ENCODE measurements at places on chromosomes 13 and 19.

DNA sequence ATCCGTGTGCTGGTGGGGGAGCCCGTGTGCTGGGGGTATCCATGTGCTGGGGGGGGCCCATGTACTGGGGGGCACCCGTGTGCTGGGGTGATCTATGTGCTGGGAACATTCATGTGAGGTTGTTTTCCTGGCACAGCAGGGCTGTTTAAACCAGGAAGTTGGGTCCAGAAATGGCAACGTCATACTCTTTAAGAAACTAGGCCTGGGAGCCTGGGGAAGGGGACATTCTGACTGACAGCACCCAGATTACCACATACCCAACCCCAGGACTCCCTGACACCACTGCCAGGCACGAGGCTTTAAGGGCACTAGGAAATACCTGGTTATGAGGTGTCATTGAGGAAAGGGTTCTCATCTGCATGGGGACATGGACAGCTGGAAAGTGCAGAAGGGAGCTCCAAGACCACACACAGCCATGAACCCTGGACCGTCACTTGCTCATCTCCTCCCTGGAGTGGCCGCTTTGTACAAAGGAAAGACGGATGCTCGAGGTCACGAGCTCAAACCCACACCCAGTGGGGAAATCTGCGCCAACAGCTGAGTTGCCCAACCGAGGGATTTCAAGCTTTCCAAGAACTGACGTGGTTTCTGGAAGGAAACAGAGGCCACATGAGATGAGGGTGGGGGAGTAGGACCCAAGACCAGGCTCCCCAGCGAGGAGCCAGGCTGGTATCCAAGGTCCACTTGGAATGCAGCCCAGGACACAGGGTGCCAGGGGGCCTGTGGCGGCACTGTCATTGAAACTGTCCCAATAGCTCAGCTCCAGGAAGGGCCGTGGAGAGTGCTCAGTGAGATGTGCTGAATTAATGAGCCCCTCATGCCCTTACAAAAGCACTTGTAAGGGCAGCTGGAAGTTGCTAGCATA is 40.9 kb downstream of the RAB20 start:
- DNase-seq, result no peak

GRCh38 chr19:19259741-19260140 is 13.4 kb downstream of the TM6SF2 start:
- DNase-seq, result no peak

DNA sequence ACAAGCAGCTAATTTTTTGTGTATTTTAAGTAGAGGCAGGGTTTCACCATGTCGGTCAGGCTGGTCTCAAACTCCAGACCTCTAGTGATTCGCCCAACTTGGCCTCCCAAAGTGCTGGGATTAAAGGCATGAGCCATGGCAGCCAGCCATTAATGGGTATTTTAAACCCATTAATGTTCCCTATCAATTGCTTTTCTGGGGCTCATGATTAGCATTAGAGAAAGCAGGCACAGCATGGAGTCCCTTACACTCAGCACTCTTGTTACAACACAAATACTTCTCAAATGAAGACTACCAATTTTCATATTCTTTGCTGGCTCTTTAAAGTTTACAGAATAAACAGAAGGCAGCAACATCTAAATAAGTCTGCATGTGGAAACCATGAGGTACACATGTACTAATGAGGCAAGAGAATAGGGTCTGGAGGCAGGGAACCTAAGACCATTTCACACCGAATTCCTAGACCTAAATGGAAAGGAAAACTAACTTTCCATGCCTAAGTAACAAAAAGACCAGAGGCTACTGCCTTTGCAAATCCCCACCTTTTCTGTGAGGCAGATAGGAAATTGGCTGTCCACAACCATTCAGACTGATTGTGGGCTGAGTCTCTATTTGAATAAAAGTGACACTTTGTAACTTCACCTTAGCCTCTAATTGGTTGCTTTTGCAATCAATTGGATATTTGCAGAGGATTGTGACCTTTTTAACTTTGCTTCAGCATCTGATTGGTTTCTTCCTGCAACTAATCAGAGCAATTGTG is 21.2 kb downstream of the ZNF675 start:
- no peak for DNase-seq

DNA sequence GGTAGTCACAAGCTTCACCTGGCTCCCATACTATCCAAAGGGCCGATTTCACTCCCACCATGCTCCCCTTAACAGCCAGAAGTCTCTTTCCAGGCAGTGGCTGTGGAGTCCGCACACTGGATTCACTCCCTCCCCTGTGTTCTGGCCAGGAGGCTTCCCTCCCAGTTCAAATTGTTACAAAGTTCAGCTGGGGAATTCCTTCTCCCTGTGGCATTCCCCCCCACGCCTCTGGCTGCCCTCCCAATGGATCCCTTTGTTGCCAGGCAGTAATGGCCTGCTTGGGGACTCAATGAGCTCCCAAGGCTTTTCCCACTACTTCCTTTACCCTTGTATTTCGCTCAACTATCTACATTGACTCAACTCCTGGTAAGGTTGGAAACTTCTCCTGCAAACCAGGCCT is 1921.4 kb upstream of the PCDH20 start:
- no peak for DNase-seq

DNA sequence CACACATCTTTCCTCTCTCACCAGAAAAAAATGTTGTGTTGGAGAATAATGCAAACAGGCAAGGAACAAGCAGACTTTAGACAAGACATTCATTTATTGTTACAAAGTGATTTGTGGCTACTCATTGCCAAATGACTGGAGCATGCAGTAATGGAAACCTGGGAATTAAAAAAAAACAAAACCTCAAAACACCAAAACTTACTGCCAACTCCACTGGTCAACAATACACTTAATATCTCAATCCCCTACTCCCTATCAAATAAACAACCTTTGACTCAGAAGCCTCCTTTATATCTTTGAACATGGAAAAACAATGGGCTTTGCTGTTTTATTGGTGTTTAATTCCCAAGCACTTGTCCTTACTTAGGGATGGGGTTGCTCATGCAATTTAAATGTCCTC is 112.8 kb downstream of the POSTN start:
- no peak for DNase-seq

DNA sequence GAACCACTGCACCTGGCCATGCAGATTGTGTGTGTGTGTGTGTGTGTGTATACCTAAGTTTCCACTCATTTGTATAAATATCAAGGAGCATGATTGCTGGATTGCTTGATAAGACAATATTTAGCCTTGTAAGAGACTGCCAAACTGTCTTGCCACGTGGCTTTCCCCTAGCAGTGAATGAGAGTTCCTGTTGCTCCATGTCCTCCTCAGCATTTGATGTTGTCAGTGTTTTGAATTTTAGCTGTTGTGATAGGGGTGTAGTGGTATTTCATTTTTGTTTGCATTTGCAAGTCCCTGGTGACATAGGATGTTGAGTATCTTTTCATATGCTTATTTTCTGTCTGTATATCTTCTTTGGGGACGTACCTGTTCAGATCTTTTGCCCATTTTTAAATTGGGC is 99.0 kb upstream of the ZNF536 start:
- no peak for DNase-seq

DNA sequence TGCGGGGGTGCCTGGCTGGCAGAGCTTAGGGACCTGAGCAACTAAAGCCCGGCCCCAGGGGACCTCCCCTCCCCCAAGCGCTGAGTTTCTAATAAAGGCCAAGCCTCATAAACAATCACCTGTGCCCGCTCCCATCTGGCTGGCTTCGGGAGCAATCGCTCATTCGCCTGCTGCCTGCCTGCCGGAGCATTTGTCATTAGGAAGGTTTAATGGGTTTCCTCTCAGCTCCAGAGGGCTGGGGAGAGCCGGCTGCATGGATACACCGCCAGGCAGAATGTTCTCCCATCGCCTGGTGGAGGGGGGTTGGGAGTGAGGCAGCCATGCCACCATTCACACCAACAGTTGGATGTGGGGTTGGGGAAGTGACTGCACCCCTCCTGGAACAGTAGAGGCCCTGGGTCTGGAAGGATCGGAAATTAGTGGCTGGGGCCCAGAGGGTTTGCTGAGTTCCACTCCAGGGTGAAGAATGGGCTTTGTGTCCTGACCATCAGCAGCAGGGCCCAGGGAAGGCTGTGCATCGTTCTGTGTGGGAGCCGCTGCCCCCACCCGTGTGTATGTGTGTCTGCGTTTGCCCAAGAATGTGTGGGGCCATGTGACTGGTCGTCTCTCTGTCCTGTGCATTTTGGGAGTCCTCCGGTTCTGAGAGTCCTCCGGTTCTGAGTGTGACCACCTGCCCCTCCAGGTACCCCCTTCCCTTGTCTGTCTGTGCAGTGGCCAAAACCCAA is 15.3 kb downstream of the PIN1 start:
- DNase-seq, result no peak

DNA sequence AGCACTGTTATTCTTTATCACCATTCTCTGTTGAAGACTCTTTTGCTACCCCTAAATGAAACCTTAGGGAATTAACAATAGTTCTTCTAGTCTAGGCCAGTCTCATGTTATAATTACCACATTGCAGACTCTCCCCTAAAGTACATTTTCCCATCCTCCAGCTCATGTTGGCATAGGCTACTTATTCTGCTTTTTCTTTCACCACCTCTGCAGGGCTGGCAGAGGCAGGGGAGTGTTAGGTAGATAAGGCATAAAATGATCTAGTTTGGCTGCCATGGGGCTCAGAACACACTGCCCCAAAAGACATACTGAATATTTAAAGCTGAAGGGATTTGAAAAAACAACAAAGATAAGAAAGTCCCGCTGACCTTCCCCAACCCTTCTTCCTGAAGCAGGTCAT is 82.7 kb upstream of the RFC3 start:
- no peak for DNase-seq

DNA sequence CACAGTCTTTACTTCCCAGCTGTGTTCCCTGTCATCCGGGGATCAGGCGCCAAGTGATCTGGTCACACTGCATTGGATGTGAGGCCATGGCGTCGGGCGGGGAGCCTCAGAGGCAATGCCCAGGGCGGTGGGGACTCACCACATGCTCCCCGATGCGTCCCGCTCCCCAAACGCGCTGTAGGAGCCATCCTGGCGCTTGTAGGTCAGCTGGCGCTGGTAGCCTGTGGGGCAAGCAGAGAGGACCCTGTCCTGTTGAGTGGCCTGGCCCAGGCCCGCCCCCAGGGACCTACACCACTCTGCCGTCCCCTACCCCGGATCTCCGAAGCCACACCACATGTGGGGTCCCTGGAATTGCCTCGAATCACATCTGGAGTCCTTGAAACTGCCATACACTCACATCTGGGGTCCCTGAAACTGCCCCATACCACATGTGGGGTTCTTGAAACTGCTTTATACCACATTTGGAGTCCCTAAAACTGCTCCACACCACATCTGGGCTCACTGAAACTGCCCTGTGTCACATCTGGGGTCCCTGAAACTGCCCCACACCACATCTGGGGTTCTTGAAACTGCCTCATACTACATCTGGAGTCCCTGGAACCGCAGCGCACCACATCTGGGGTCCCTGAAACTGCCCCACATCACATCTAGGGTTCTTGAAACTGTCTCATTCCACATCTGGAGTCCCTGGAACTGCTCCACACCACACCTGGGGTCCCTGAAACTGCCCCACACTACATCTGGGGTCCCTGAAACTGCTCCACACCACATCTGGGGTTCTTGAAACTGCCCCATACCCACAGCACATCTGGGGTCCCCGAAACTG is 33.2 kb downstream of the F2RL3 start:
- no peak for DNase-seq

Measured in NCI-H1930 (cell line).